ENCODE measurements at places on chromosomes 1 and 21.

- DNase-seq = no peak
Measured at GRCh38 chr21:44898851-44899767, 21.6 kb downstream of the ITGB2 start.

DNA sequence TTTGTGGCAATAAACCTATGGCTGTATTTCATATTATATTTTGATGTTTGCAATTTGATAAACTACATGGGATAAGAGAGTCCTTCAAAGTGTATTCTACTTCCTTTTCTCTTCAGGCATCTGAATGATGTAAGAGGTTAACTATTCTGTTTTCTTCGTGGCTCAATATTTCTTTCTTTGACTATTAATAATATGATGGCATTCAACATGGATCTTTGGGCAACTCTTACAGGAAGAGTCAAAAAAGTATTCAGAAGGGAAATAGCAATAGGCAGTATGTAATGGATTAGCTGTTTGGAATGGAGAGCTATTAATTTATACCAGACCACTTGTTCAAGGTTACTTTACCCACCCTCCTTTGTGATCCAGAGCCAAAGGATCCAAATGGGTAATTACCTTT lies 74.4 kb downstream of the HMCN1 start:
- no peak for DNase-seq

- DNase-seq = no peak
Measured at GRCh38 chr1:245969283-245969682, 537.8 kb downstream of the SMYD3 start.

DNA sequence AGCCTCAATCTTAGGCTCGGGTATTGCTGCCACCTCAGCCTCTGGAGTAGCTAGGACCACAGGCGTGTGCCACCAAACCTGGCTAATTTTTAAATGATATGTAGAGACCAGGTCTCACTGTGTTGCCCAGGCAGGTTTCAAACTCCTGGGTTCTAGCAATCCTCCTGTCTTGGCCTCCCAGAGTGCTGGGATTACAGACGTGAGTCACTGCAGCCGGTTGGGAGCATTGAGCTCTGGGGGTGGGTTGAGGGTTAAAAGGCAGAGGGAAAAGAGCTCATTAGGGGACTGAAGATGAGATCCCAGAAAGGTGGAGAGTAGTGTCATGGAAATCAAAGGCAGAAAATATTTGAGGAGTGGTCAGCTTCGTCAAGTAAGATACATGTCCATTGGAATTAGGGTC lies 7.1 kb downstream of the RAD54L start:
- DNase-seq = no peak

GRCh38 chr1:86788300-86789206 lies 84.2 kb downstream of the SH3GLB1 start:
- DNase-seq = no peak

- no peak for DNase-seq
Measured at GRCh38 chr1:169999331-169999741, 75.2 kb downstream of the KIFAP3 start.

DNA sequence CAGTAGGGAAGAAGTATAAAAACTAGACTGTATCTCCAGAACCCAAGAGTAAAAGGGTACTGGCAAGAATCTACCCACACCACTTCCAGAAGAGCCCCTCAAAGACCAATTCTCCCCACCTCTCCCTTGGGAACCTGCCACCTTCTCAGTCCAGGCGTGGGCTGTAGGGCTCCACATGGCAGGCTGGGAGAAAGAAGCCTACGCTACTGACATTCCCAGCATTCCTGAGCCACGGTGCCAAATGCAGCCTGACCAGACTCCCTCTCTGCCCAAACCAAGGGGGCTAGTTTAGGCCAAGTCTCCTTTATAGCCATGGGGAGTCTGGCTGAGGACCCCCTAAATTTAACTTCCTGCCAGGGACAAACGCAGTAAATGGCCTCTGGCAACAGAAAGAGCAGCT lies 2.0 kb downstream of the UBE2Q1 start:
- no peak for DNase-seq

DNA sequence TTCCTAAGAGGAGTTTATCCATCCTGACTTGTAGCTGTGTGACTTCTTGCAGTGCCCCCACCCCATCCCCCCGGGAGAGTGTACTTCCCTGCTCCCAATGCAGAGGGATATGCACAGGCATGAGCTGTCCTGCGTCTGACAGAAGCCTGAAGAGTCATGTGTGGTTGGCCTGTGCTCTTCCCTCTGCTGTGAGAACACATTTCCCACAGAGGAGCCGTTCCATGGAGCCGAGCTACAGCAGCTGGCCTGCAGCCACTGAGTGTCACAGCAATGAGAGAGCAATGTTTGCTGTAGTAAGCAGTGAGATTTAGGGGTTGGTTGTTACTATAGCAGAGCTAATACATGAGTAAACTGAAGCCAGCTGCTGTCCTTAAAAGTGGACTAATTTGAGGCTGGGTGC lies 22.0 kb downstream of the PARS2 start:
- DNase-seq = no peak

DNA sequence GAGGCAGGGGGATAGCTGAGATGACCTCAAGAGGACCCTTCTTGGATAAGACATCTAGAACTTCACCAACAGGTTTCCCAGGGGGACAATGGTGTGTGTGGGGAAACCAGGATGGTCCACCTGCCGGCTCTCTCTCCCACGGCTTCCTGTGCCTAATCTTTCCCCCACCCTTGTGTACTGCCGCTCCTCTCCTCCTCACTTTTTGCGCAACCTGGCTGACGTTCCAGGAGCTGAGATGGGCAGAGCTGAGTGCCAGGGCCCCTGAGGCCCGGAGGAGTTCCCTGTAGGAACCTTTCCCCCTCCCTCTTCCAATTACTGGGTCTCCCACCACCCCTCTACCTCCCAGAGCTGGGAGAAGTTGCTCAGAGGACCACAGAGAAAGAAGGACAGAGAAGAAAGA lies 6.9 kb downstream of the SLC26A9 start:
- no peak for DNase-seq

- no peak for DNase-seq
Measured at GRCh38 chr1:93394514-93394913, 48.8 kb downstream of the DR1 start.

DNA sequence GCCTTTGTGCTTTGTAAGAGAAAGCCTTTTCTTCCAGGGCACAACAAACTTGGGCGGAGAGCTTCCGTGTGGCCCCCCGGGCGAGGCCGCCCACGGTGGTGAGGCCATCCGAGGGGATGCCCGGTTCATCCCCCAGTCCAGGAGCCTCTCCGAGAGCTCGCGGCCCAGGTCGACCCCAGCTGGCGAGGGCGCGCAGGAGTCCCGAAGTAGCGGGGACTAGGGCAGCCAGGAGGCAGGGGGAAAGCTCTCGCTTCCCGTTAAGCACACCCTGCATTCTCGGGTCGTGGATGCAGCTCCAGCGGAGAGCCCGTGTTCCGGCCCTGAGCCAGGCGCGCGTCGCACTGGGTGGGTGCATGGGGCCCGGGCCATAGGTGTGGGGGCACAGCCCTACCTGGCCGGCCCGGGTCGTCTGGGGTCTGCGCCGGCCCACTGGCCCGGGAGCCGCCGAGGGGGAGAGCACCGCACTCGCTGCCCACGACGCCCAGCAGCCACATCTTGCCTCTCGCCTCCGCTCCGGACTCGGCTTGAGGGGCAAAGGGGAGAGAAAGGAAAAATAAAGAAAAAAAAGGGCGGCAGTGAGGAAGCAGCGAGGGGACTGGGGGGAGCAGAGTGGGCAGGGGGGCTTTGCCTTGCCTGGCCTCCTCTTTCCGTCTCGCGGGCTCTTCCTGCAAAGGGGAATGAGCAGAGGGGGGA lies 1.8 kb downstream of the RNF220 start:
- no peak for DNase-seq

DNA sequence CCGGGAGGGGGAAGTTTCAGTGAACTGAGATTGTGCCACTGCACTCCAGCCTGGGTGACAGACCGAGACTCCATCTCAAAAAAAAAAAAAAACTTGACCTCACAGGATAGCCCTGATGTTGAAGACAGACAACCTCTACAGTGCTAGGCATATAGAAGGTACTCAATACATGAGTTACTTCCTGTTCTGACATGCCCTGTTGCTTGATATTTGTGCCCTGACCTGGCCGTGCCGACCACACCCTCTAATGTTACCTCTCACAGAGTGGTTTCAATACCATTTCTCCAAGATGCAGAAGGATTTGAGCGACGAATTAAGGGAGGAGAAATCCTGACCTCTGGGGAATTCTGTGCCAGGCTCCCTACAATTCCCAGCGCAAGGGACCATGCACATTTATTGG lies 5.2 kb downstream of the PTAFR start:
- no peak for DNase-seq

DNA sequence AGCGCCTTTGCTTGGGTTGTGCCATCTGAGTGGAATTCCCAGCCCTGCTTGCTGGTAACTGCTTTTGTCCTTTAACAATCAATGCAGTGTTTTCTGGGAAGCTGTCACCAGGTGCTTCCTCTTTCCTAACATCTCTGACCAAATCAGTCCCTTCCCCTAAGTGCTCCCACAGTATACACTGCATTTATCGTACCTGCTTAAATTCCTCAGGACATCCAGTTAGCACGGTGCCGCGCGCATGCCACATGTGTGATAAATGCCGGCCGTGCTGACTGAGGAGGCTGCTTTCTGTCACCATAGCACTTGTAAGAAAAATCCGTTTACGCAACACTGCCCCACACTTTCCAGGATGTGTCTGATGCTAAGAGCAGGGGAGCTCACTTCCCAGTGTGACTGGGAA lies 115.4 kb downstream of the BCAR3 start:
- no peak for DNase-seq

DNA sequence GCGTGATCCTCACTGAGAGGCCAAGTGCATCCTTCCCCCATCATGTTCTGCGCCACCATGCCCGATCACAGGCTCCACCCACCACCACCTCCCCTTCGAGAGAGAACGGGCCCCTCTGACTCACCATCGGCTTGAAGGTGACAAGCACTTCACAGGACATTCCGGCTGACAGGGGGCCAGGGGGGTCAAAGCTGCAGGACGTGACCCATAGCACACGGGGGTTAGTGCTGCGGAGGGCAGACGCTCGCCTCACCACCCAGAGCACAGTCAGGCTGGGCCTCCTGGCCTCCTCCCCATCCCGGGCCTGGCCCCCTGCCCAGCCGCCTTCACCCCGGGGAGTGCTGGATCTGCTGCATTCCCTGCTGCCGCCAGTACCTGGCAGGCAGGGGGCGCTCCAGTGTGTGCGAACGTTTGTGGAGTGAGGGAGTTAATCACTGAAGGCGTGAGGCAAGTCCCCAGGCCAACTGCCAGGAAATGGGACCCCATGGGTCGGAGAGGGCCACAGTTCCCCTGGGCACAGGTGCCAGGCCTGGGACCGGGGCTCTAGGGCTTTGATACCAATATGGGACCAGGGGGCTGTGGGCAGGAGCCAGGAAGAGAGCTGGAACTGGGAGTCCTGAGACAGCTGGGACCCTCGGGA lies 40.9 kb upstream of the TMEM52 start:
- DNase-seq = peak; percentile 91

- DNase-seq = no peak
Measured at GRCh38 chr1:193462629-193463320, 276.4 kb upstream of the B3GALT2 start.

GRCh38 chr1:184270556-184270955 lies 116.3 kb upstream of the C1orf21 start:
- no peak for DNase-seq

GRCh38 chr1:96116731-96117130 lies 604.9 kb upstream of the PTBP2 start:
- no peak for DNase-seq

- DNase-seq = no peak
Measured at GRCh38 chr21:34200288-34200905, 127.0 kb downstream of the MRPS6 start.

- DNase-seq = no peak
Measured at GRCh38 chr1:167695147-167695546, 26.6 kb upstream of the MPZL1 start.

DNA sequence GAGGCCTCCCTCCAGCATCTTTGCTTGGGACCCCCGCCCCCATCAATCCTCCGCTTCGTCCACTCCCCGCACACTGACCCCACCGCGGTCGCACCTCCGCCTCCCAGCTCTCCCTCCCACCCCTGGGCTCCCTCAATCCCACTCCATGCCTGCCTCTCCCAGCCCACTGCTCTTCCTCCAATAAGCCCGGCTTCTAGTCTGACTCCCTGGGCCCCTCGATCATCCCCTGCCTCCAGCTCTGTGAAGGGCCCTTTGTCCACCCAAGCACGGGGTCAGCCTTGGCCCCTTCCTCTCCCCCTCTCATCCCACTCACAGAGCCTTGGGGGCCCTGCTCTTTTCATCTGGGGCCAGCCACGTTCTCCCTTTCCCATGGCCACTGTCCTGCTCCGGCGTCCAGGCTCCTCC lies 1.5 kb upstream of the TMEM200B start:
- no peak for DNase-seq

GRCh38 chr1:180927841-180928240 lies 15.1 kb downstream of the KIAA1614 start:
- DNase-seq = no peak

All from GM12891 (cell line).